ENCODE measurements at places on chromosomes 11 and 22. TPM values are rescaled to one million over a fixed set of nuclear protein-coding genes. Genes with fewer than 3 reads are reported as not detected.

Gene APLNR
- total RNA-seq: not detected

Gene CDHR5
- total RNA-seq: not detected

Gene C11orf16
- total RNA-seq: not detected

Gene NXPE1
- not detected for total RNA-seq

Gene CNTF
- 3.2 TPM for total RNA-seq

Gene CENPM
- 13.3 TPM for total RNA-seq

DNA sequence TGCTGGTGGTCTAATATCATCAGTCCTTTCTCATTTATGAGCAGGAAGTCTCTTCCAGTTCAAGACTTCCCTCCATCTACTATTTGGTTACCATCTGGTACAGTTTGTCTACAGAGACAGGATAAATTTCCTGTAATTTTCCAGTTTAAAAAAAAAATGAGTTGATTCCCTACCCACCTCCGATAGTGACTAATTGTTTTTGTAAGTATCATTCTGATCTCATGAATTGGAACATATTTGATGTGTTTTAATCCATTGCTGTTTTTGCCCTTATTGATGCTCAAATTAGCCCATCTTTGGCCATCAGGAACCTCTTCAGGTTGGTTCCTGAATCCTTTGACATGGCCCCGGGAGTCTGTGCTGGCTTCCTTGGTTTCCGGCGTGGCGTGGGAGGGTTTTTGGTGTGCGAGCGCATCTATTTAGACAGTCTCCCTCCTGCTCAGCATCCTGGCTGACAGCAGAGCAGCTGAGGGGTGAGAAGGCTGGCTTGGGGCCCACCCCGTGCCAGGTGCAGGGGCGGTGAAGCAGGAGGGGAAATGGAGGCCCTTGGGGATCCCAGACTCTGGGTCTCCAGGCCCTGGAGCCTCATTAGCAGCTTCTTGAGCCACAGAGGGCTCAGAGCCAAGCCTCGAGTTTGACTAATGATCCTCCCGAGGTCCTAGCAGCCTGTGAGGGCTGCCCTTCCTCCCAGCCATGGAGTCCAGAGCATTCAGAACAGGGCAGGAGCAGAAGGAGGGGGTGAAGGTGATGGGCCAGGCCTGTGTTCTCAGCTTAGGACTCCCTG, 6.8 kb downstream of the OMP start:
- no peak for DNase-seq

DNA sequence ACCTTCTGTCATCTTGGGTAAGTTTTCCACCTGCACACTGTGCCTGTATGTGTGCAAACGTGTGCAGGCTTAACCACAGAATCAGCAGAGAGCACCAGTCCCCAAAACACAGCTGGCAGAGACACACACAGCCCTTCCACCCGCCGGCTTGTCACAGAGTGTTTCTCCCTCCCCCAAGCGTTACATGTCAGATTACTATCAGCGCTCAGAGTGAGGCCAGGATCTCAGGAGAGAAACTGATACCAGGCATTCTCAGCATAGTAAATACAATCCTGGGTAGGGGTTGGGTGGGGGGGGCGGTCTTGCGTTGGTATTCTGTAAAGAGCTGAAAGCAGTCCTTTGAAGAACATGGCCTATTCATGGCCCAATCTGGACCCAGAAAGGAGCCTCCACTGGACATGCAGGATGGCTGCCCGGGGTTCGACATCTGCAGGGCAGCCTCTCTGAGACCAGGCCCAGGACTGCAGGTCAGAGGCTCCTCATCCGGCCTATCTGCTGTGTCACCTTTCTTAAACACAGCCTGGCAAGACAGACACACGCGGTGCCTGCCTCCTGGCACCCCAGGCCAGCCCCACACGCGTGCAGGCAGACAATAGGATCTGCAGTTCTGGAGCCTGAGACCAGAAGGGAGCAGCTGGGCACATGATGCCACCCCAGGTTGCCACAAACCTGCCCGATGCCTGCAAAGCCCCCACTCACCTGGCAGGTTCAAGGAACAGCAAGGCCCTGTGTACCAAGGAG, 1.7 kb downstream of the OSBPL5 start:
- DNase-seq: no peak

DNA sequence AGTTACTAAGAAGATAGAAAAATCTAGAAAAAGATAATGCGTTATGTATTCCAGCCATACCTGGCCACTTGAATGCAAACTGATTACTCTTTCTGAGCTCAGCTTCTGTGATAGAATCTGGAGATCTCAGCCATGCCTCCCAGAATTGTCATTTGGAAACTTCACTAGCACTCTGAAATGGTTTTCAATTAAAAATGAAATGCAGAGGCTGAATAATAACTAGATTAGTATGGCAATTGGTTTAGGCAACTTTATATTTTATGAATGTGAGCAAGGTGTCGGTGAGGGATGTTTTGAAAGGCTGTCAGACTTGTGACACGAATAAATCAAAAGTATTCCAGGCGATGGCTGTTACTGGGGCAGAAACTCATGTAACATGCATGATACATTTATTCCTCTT, 128.8 kb upstream of the SORL1-AS1 start:
- no peak for DNase-seq

DNA sequence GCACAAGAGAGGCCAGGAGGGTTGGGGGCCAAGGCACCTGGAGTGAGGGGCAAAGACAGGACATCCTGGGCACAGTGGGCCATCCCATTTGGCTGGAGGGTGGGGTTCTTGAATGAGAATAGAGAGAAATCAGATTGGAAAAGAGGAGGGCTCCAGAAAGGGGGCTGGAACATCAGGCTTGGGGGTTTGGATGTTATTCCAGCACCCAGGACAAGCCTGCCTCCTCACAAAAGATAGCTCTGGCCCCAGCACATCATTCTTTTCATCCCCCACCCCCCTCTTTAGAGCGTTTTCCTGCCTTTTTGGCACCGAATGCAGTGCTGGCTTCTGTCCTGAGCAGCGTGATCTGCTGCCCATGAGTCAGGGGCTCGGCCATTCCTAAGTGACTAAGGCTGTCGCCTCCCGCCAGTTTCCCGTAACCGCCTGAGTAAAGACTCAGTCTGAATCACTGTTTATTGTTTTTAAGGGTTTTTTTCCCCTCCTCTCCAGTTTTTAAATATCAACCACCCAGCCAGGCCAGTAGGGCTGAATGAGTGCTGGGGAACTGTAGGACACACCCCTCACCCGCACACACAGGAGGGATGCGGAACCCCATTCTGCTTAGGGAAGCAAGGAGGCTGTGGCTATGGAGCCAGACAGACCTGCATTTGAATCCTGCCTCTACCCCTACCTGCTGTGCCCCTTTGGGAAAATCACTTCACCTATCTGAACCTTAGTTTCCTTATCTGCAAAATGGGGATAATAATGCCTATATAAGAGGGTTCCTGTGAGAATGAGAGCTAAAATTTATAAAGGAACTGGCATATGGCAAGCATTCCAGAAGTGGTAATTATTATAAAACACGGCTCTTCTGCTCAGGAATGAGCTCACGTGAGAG, 32.4 kb upstream of the NAV2 start:
- DNase-seq: no peak

DNA sequence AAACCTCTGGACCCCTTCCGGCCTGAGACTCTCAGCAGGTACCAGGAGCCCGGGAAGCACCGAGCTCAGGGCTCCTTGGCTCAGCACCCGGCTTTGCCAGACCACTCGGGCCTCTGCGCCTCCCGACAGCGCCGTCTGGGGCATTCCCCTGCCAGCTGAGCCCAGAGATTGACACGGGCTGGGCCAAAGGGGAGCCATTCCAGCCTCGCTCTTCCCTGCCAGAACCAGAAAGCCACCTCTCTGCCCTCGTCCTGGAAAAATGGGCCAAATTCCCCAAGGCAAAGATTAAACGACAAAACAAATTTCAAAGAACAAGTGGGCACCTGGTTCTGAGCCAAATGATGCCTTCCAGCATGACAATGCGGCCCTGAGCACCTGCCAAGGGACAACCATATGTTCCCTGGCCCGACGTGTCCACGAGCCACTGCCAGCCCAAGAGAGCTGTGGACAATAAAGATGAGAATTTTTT, 59.3 kb downstream of the CELSR1 start:
- DNase-seq: no peak

DNA sequence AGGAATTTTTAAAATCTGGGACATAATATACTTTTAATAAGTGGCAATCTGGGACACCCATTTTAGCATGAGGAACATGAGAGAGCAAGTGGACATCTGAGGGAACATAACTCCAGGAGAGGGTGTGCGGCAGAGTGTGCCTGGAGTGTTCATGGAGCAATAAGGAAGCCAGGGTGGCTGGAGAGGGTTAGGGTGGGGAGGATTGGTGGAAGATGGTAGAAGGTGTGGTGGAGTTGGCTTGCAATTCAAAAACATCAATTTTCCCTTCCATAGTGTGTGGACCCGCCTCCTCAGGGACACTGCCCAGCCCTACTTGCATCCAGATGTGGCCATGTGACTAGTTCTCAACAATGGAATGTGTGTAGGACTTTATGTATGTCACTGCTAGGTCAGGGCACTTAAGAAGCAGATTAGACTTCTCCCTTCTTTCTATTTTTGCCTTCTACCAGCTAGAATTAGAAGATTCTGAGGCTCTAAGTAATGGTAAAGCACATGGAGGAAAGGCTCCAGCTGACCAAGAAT, 4.4 kb upstream of the DENND5A start:
- no peak for DNase-seq

- no peak for DNase-seq
These were observed 19.1 kb downstream of the ARHGEF17 start for GRCh38 chr11:73326929-73327811.

DNA sequence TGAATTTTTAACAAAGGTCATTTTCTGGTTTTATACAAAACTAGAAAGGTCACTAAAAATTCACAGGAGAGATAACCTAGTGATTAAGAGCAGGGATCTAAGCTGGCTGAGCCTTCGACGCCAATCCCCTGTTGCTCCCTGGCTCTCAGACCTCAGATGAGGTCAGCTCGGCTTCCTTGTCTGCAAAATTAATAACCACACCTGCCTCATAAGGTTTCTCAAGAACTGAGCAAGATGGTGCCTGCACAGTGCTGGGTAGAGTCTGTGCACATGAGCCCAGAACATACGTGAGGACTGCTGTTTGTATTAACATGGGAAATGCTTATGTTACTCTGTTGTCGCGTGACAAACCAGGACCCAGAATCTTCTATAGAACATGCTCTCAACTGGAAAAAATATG, 24.4 kb upstream of the CD5 start:
- DNase-seq: no peak

DNA sequence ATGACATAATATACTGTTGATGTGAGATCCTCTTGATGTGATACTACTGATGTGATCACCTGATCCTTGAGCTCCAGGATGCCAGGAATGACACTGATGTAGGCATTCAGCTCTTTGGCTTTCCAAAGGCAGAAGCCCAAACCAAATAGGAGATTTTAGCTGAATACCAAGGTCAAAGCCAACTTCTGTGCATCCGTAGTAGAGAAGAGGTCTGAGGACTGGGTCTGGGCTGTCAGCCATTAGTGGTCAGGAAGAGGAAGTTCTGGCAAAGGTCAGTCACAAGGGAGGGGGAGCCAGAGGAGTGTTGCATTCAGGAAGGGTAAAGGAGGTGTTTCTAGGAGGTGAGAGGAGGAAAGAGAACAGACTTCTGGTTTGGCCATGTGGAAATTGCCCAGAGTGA, 53.4 kb upstream of the PARVG start:
- DNase-seq: no peak

DNA sequence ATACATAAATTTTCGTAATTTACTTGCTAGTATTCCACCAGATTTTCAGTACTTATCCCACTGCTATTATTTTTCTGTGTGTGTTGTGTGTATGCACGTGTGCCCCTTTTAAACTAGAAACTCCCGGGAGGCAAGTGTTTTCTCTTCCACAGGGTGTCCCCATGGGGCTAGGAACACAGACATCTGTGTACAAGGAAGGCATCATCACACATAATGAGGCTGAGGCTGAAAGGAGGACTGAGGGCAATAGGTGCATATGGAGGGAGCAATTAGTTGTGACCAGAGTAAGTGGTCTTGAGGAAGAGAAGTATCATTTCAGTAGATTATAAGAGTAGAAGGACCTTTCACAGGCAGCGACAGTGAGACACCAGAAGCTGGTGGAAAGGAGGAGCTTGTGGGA, 2.1 kb upstream of the DPAGT1 start:
- no peak for DNase-seq

GRCh38 chr22:45882881-45883810, 93.8 kb downstream of the WNT7B start:
- no peak for DNase-seq

DNA sequence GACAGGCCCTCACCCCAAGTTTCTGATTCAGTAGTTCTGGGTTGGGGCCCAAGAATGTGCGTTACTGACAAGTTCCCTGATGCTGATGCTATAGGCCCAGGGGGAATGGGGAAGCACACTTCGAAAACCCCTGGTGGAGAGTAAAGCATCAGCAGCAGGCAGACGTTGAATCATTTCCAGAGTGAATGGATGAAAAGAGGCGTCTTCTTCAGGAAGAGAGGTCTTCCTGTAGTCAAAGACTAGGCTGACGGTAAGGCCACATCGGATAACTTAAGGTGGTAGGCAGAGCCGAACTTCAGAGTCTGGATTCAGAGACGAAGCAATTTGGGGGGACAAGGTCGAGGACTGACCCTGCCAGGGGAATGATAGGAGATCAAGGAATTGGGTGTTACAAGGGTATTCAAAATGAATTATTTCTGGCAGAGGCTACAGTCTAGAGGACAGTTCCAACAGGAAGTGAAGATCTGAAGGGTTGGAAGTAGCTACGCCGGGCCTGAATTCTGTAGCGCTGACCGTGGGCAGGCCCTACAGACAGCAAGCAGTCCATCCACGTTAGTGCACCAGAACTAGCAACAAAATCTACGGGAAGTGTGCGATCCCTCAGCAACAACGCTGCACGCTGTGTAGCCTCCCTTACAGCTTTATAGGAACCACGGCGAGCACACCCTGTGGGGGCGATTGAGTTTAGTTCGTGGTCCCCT, 862 bp upstream of the CENATAC start:
- no peak for DNase-seq

DNA sequence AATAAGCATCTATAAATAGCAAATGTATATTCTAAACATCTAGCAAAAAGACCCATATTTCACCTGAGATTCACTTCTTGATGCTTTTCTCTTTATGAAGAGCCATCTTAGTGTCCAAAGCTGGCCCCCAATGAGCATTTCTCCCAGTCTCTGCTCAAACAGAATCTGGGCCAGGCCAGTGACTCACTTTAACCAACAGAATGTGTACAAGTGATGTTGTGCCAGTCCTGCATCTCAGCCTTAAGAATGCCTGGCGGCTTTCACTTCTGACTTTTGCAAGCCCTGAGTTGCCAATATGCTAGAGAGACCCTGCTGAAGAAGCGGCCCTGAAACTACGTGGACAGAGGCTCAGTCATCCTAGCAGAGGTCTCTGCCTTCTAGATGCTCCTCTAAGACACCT, 6.9 kb upstream of the COPB1 start:
- DNase-seq: no peak

GRCh38 chr22:38767313-38767712, 11.5 kb upstream of the SUN2 start:
- DNase-seq: no peak
